Activated T-cell treated with anti-CD3 and anti-CD28 coated beads for 48 hours (primary cell): ENCODE measurements at places on chromosomes 7 and 10.

- DNase-seq: no peak
Observed at GRCh38 chr7:30453016-30453415, 25.6 kb downstream of the NOD1 start.

DNA sequence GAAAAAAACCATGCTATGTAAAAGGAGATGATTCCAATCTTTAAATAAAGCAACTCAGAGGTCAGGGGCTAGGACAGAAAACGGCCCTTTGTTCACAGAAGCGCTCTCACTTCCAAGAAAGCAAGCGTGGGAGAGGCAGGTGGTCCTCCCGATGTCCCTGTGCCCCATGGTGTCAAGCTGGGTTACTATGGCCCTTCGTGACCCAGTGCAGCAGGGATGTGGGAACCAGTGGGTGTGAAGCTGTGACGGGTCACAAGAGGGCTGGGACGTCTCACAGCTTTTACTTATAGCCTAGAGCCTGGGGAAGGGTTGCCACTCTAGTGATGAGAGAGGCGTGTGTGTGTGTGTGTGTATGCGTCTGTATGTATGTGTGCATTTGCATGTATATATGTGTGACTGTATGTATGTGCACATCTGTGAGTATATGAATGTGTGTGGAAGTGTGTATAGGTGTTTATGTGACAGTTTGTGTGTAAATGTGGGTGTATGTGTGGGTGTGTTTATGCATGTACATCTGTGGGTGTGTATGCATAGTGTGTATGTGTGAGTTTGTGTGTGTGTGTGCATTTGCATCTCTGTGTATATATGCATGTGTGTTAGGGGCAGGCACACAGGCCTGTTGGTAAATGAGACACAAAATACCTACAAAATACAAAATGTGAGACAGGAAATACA is 25.2 kb downstream of the HTRA1 start:
- no peak for DNase-seq

- DNase-seq: no peak
Observed at GRCh38 chr10:101485681-101486554, 102.1 kb downstream of the POLL start.

GRCh38 chr10:96610817-96611216 is 24.0 kb upstream of the TM9SF3 start:
- DNase-seq: no peak

GRCh38 chr10:117673230-117674010 is 130.9 kb downstream of the EMX2 start:
- DNase-seq: no peak

DNA sequence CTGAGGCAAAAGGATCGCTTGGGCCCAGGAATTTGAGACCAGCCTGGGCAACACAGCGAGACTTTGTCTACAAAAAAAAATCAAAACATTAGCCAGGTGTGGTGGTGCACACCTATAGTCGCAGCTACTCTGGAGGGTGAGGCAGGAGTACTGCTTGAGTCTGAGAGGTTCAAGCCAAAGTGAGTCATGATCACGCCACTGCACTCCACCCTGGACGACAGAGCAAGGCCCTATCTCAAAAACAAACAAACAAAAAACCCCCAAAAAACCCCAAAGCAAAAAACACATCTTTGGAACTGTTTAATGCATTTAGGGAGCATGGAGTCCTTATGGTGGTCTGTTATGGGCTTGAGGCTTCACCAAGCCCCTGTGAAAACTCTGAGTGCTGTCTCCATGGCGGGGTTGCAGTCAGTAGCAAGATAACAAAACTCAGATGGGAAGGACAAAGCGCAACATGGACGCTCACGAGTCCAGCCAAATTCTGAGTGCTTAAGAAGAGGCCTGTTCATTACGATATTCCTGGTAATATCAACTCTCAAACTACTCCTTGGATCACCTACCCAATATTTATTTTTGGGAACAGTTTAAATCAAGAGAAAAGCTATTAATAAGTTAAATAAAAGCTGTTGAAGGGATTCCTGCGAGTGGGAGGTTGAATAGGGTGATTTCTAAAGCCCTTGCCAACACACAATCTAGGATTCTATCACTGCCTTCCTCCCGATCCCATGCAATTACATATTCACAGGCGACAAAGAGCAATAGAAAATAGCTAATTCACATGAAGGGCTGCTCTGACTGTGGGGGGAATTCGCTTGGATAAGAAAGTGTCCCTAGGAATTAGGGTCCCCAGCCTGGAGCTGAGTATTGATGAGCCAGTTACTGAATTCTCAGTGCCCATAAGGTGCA is 123.3 kb downstream of the HIPK2 start:
- DNase-seq: no peak

DNA sequence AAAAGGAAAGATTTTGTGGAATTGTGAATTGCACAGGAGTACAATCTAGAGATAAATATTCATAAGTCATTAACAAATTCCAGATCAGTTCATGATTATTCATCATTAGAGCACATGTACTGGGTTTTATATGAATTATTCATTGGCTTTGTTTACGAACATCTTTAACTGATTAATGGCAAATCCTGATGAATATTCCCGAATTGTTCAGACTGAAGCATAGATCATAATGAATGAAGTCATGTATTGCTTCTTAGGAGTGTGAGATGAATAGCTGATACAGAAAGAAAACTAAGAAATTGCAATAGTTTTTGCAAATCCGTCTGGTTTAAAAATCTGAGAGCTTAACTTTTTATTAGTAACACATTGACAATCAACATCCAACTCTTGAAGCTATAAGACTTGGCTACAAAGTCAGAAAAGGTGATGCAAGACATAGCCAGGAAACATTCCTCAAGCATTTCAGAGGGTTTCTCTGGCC is 183.6 kb upstream of the DGKB start:
- no peak for DNase-seq

- no peak for DNase-seq
Observed at GRCh38 chr10:80536361-80536835, 1.3 kb upstream of the SH2D4B start.

DNA sequence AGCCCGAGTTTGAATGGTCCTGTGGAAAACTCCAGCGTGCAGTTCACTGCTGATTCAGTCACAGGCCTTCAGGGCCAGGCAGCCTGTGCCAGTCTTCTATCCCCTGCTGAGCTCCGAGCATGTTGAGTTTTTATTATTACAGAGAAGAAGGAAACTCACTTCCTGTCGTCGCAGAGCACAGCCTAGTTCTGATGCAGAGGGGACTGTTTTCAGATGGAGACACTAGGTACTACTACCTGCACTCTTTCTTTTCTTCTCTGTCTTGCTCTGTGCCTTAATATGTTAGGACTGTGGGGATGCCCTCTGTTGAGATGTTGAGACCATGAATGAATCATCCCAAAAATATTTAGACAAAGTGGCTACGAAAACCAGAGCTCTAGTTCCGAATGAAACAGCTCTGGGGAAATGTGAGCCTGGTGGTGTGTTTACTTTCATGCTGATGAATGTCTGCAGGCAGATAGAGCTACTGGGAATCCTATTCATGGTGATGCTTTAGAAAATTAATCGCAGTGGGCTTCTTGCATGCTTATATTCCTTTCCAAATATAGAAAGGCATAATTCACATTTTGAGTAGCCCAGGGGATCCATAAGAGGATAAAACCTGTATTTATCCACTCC is 29.6 kb downstream of the CASP7 start:
- DNase-seq: no peak

DNA sequence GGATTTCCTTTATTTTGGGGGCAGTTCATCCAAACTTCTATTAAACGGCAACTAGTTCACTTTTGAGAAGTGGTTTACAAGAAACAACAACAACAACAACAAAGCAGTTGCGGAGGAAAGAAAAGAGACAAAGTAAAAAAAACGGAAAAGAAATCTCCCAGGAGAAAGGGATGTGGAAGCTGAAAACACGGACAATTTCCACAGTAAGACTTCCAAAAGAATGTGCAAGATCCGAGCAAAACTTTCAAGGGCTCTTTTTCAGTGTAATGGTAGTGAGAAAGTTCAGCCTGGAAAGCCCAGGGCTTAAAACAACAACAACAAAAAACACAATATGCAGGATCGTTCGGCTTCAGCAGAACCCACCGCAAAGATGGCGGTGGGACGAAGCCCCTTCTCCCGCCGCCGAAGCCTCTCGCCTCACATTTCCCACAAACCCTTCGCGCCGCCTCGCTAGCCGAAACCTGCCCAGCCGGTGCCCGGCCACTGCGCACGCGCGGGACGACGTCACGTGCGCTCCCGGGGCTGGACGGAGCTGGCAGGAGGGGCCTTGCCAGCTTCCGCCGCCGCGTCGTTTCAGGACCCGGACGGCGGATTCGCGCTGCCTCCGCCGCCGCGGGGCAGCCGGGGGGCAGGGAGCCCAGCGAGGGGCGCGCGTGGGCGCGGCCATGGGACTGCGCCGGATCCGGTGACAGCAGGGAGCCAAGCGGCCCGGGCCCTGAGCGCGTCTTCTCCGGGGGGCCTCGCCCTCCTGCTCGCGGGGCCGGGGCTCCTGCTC is at the start of gene TNKS2:
Gene TNKS2, plus strand, starts transcription at position 553 of the 775 bp plus-strand sequence. CDS start 265 bp downstream, outside the sequence.
- DNase-seq: peak; percentile 94

GRCh38 chr7:36615852-36616540 is 108.3 kb downstream of the AOAH start:
- DNase-seq: no peak

DNA sequence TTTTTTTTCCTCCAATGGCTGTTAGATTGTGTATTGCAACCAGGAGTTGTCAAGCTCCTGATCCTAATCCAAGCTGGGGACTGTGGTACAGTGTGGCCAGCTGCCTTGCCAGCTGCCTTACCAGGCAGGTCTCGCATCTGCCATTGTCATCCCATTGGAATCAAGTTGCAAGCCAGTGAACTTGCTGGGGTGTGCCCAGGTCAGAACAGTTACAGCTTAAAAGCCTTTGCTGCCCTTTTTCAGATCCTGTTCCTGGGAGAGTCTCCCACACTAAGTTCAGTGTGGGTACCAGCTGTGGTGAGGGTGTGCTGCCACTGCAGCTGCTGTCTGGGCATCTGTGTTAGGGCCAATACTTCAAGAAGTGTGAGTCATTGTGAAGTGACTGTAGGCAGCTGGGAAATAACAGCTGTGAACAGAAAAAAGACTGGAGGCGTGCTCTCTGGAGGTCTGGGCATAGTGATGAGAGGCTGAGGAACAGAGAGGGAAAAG is 72.8 kb downstream of the CCNY start:
- no peak for DNase-seq

DNA sequence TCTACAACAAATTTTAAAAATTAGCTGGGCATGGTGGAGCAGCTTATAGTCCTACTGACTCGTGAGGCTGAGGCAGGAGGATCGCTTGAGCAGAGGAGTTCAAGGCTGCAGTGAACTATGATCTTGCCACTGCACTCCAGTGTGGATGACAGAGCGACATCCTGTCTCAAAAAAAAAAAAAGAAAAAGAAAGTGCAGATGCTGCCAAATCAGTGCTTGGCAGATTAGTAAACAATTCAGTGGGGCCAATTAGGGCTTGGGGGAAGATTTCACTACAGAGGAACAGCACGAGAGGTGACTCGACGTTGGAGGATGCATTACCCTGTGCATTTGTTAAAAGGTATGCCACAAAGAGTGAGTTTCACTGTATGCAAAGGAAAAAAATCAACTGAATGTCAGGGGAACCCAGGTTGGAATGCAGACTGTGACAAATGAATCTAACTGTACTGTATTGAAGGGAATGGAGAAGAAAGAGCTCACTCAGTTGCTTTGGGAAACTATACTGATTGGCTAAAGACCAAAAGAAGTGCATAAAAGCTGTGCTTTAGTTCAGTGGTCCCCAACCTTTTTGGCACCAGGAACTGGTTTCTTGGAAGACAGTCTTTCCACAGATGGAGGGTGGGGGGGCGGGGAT is 31.6 kb downstream of the GARIN1A start:
- no peak for DNase-seq

GRCh38 chr7:67045496-67045995 is 48.9 kb downstream of the TYW1 start:
- DNase-seq: no peak

DNA sequence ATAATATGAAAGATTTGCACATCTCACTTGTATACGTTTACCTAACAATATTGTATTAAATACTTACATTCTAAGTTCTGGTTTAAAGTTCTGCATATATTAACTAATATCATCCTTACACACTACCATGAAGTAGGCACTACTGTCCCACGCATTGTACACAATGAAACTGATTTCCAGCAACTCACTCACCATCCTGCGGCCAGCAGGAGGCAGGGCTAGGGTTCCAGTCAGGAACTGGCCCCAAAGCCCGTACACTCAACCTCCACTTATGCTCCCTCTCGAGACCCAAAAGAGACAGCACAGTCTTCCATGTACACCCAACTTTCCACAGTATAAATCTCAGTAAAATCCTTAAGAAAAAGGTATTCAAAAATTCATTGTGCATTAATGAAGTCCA is 41.4 kb downstream of the GRID1 start:
- DNase-seq: no peak

- DNase-seq: no peak
Observed at GRCh38 chr7:70870349-70870748, 261.6 kb upstream of the GALNT17 start.

DNA sequence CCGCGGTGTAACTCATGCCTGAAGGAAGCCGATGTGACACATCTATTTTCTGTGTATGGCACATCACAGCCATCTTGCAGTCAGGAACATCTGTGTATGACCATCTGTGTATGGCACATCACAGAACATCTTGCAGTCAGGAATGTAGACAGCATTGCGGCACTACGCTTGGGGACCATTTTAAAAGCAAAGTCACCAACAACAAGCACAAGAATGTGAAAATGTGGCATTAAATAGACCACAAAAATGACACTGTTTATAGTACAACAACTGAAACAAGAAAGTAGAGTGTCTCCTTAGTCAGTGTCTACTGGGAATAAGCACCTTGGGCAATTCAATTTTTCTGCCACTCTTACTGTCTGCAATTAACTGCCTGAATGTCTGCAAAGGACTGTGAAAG is 124.4 kb downstream of the HGF start:
- DNase-seq: no peak

- DNase-seq: no peak
Observed at GRCh38 chr7:6271694-6272440, 557 bp downstream of the CYTH3 start.

- DNase-seq: no peak
Observed at GRCh38 chr10:110355141-110355831, 50.6 kb upstream of the SMNDC1 start.
